Activated gamma-delta T cell treated with anti-CD3 and anti-CD28 coated beads, Interleukin-2, amount 50 U/mL, for 16 hours (primary cell): ENCODE measurements at places on chromosomes 7 and 10.
A peak's percentile ranks its signal among the peaks of the same experiment; 100 is the strongest.

- peak; percentile 71 for DNase-seq
Observed at GRCh38 chr7:139340808-139341057, 404 bp upstream of the FMC1 start.

DNA sequence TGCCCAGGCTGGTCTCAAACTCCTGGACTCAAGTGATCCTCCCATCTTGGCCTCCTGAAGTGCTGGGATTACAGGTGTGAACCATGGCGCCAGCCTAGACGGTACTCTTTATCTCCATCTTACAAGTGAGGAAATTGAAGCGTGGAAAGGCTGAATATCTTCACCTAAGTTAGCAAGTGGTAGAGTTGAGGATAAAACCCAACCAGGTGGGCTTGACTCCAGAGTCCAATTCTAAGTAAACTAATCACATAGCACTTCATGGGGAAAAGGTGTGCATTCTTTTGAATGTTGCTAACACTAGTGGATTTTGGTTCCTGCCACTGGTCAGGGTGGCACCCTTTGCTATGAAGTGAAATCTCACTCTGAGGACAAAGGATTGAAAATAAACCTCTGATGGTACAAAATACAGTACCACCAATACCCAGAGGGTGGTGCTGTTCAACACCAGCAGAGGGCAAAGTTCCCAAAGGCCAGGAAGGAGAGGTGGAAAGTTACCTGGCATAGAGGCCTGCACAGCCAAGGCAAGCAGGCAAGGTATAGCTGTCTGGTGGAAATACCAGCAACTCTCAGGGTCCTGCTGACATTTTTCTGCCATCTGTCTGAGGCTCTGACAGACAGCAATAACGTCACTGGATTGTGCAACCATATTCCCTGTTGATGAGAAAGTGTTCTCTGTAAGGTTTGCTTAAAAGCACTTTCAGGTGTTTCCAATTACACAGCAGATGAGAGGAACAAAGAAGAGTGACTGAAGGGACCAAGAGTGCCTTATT is 17.6 kb downstream of the ZDHHC16 start:
- DNase-seq, result peak; percentile 20

DNA sequence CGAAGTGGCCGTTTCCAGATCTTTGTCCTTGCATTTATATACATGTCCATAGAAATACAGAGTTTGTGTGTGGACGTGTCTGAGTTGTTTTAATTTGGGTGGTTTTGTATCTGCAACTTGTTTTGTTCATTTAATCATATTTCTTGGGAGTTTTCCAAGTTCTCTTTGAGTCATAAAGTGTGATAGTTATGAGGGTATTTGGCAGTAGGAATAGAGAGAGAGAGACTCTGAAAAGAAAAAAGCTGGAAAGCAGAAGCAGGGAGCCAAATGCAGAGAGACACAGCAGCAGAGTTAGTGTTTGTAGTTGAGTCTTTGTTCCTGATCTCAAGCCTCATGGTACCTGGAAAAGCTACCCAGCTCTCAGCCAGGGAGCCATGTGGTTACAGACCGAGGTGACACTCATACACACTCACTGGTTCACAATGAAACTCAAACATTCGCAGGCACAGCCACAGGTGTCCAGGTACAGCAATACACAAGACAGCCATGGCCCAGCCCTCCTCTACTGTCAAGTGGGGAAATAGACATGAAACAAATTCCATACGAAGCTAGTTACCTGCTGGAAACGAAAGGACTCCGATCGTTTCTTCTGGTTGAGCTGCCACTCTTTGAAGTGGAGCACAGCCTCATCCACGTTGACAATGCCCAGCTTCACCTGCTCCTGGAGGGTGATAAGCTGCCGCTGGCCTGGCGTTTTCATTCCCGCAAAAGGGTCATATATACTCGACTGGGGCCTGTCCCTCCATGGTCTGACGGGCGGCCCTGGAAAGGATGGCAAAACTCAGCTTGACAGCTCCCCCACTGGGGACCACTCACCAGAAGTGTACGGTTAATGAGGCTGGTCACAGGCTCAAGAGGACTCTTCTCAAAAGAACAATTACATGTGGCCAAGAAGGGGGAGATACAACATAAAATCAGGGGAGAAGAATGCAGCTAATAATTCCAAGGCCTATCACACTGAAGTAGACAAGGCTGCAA is 33.3 kb upstream of the TM9SF3 start:
- no peak for DNase-seq

DNA sequence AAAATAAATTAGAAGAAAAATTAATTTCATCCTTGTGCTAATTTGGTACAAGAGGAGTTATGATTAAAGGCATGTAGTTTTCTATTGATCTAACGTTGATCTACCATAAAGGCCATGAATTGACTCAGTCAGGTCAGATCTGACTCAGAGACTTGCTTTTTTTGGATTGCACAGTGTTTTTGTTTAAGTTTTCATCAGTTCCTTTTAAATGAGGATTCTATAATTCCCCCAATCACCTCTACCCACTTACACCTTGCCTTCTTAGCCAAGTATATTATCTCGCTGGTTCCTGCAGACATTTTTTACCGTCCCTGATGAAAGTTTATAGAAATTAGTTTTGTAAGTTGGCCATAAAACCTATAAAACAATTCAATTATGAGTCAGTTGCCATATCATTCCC is 132.4 kb upstream of the PALS2 start:
- no peak for DNase-seq

GRCh38 chr10:25682203-25682851 is 251.7 kb upstream of the MYO3A start:
- DNase-seq, result no peak

GRCh38 chr10:35453855-35454532 is 117.7 kb downstream of the CCNY start:
- no peak for DNase-seq

DNA sequence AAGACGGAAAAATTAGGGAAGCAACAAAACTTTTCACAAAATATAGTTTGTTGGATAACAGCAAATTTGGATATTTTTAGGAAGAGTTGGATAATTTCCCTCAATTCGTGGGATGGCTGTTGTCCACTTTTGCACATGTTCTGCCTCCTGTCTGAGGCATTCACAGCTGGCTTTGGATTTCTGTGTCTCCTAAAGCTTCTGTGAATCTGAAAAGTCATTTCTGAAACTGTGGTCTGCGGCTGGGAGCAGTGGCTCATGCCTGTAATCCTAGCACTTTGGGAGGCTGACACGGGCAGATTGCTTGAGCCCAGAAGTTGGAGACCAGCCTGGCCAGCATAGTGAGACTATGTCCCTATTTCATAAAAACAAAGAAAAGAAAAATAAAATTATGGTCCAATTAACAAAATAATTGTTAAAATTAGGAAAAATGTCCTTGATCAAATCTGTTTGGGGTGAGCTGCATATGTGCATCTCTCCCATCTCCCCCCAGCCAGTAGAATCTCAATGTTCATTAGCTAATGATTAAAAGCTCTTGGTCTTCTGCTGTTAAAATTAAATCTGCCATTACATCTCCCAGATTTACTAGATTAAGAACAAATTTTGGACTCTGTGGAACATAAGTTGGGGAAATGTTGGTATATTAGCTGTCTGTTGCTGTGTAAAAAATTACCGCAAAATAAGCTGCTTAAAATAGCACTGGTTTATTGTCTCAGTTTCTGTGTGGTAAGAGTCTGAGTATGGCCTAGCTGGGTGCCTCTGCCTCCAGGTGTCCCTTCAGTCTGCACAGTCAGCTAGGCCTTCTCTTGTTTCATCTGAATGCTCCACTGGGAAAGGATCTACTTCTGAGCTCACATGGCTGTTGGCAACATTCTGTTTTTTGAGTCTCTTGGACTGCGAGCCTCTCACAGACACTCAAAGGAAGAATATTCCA is 332.0 kb upstream of the FZD1 start:
- DNase-seq, result no peak

- no peak for DNase-seq
Observed at GRCh38 chr7:101630591-101630990, 1.5 kb upstream of the MYL10 start.

DNA sequence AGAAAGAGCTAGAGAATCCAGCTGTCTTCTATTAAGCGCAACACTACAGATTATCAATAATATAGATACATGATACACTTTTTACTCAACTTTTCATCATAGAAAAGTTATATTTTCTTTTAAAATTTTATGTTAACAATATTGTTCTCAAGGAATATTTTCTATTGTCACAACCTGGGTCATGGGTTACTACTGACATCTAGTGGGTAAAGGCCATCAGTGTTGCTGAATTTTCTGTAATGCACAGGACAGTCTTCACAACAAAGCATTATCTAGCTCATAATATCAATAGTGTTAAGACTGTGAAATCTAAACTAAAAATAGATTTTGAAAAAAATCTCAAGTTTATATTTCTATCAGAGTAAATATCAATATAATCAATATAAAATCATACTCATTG is 209.8 kb downstream of the ZNF33B start:
- DNase-seq, result no peak

DNA sequence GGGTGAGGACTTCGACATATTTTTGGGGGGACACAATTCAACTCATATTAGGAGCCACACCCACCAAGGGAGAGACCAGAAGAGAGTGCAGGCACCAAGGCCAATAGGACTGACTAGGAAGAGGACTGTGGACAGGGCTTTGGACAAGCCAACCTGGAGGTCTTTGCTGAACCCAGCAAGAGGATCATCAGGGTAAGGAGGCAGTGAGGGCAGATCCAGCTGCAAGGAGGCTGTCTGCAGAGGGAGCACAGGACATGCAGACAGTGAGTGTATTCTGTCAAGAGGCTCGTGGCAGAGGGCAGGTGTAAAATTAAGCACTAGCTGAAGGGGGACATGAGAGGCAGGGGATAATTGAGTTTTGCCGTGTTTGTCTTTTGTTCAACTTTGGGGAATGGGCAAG is 83.4 kb upstream of the MGMT start:
- DNase-seq, result no peak

GRCh38 chr7:142528608-142529408 is 220.5 kb upstream of the PRSS1 start:
- DNase-seq, result no peak

DNA sequence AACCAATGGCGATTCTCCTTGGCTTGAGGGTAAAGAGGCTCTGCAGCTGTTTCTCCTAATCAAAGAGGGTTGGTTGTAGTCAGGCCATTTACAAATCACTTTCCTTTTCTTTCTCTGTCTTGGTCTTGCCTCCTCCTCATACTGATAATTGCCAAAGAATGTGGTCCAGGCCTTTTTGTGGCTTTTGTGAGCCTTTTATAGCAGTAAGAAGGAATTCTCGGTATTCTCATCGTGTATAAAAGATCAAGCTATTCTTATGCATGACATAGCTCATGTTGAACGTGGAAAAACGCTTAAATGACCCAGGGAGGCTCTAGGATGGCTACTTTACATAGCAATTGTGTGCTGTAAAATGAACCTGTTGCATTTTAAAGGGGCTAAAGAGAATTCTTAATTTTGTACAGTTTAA is 62.6 kb downstream of the RBM20 start:
- DNase-seq, result no peak

GRCh38 chr7:36151921-36152755 is 916 bp upstream of the EEPD1 start:
- DNase-seq, result no peak

- no peak for DNase-seq
Observed at GRCh38 chr7:151133266-151133985, 34.1 kb downstream of the GBX1 start.

DNA sequence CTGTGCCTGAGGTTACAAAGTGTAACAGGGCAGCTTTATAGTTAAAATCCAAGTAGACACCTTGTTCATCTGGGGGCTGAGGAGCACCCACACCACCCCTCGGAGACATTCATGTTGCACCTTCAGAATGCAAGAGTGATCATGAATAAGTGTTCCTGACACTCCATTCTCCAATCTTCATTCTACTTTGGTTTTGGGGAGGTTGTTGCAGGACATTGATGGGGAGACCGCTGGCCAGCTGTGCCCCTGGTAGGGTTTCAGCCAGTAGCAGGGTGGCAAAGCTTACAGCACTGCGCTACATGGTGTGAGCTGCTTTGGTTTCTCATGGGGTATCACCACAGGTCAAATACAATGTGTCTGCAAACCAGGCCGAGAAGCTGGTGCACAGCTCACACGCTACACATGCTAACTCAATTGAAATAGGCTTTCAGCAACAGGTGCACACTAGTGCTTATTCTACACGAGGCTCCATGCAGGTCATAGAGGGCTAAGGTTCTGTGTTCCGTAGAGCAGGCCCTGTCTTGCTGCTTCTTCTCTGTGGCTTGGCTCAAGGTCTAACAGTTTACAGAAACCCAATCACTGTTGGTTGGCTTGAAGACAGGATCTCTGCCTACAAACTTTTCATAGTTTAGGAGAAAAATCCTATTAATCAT is 317.4 kb upstream of the ZNF32 start:
- DNase-seq, result no peak

- no peak for DNase-seq
Observed at GRCh38 chr7:114466917-114467316, 52.3 kb downstream of the FOXP2 start.

DNA sequence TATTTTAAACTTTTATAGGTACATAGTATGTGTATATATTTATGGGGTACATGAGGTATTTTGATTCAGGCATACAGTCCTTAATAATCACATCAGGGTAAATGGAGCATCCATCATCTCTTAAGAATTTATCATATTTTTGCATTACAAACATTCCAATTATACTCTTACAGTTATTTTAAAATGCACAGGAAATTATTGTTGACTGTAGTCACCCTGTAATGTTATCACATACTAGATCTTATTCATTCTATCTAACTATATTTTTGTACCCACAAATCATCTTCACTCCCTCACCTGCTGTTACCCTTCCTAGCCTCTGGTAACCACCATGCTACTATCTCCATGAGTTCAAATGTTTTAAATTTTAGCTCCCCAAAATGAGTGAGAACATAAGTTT is 56.3 kb upstream of the FAM3C start:
- DNase-seq, result no peak

GRCh38 chr10:106919871-106920282 is 244.6 kb downstream of the SORCS1 start:
- no peak for DNase-seq

- DNase-seq, result no peak
Observed at GRCh38 chr10:18104223-18104872, 35.9 kb upstream of the CACNB2 start.

GRCh38 chr7:22153432-22154142 is 203.4 kb downstream of the RAPGEF5 start:
- no peak for DNase-seq

DNA sequence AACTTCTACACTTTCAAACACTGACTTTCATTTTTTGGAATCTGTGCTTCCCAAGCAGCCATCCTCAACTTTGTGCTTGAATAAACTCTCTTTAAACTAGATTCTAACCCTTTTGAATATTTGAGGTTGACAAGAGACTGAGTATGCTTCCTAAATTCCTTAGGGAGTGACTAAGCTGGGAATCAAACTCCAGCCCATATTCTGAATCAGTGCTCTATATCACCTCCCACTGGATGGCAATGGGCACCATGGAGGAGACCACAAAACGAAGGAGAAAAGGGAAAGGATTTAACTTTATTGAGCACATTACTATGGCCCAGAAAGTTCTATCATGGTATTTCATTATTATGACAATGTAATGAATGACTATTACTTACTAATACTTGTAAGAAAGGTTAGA is 17.2 kb upstream of the SLC26A4 start:
- no peak for DNase-seq

- DNase-seq, result no peak
Observed at GRCh38 chr7:136741941-136742340, 126.5 kb upstream of the CHRM2 start.

- DNase-seq, result no peak
Observed at GRCh38 chr7:96224685-96225084, 97.2 kb downstream of the SLC25A13 start.
